ENCODE measurements at places on chromosomes 5 and 9. TPM values are rescaled to one million over a fixed set of nuclear protein-coding genes. Genes with fewer than 3 reads are reported as not detected.
A peak's percentile ranks its signal among the peaks of the same experiment; 100 is the strongest.

Gene ADGRD2
- not detected for polyA plus RNA-seq

DNA sequence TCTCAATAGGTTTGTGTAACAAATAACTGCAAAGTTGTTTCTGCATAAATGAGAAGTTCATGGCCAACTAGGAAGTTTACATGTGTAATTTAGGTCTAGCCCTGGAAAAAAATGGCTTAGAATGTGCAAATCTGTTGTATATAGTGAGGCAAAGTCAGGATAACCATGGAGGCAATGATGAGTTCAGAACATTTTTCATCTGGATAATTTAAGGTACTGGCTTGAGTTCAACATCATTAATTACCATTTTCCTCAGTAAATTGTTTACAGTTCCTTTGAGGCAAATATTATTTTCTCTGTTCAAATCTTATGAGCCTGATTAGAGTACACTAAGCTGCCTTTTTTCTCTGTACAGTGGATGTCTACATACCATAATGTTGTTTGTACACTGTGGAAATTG, 1259.0 kb upstream of the NUDT12 start:
- no peak for DNase-seq

DNA sequence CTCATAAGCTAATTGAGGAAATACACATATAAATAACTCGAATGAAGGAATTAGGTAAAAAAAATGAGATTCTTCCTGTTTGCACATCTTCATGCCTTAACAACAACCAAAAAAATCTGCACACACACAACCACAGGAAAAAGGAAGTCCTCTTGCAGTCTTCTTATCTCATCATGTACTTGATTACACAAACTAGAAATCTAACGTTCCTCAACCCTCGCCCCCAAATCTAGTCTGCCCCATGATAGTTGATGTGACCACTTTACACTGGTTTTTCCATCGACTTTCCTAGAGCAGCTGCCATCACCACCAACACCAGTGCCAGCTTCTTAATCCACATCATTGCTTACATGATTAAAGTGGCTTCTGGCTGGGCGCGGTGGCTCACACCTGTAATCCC, 31.2 kb upstream of the RNU6ATAC start:
- no peak for DNase-seq

DNA sequence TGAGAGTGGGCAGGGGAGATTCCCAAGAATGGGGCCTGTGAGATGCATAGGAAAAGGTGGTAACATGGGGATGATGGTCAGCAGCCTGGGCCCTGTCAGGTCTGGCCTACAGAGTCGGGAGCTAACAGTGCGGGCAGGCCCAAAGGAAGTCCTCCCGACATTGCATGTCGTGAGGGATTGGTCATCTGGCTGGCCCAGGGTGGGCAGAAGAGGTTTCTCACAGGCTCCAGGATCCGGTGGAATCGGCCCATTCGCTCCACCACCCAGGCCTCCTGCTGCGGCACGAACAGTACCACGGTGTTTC, 514 bp downstream of the STOML2 start:
- no peak for DNase-seq

DNA sequence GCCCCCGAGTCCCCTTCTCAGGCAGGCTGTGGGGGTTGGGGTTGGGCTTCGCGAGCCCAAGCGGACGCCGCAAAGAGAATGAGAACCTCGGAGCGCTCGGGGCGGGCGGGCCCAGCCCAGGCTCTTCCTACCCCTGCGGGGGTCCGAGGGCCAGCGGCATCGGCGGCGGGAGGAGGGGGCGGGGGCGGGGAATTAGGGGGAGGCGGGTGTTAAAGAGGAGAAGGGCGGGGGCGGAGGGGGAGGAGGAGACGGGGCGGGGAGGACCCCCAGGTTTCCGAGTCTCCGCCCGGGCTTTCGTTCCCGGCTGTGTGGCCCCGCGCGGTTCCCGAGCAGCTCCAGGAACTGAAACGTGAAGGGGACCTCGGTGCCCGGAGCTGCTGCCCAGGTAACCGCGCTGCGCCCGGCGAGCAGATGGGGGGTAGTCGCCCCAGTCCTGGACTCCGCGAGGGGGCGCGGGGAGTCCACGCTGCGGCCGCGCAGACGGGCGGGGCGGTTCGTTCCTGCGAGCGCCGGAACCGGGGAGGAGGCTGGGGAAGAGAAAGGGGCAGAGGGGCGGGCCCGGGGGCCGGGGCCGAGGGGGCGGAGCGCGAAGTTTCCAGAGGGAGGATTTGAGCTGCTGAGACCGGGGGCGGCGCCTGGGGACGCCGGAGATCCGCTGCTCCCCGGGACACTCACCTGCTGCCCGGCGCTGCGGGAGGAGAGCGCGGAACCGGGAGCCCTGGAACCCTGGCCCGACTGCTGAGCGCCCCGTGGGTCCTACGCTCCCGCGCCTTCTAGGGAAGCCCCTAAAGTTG, 38.4 kb upstream of the PLEKHG4B start:
- DNase-seq, result peak; percentile 26

Gene PAEP
- not detected for polyA plus RNA-seq

Data from fibroblast of lung (primary cell).